ENCODE measurements at places on chromosomes 16 and 17.

DNA sequence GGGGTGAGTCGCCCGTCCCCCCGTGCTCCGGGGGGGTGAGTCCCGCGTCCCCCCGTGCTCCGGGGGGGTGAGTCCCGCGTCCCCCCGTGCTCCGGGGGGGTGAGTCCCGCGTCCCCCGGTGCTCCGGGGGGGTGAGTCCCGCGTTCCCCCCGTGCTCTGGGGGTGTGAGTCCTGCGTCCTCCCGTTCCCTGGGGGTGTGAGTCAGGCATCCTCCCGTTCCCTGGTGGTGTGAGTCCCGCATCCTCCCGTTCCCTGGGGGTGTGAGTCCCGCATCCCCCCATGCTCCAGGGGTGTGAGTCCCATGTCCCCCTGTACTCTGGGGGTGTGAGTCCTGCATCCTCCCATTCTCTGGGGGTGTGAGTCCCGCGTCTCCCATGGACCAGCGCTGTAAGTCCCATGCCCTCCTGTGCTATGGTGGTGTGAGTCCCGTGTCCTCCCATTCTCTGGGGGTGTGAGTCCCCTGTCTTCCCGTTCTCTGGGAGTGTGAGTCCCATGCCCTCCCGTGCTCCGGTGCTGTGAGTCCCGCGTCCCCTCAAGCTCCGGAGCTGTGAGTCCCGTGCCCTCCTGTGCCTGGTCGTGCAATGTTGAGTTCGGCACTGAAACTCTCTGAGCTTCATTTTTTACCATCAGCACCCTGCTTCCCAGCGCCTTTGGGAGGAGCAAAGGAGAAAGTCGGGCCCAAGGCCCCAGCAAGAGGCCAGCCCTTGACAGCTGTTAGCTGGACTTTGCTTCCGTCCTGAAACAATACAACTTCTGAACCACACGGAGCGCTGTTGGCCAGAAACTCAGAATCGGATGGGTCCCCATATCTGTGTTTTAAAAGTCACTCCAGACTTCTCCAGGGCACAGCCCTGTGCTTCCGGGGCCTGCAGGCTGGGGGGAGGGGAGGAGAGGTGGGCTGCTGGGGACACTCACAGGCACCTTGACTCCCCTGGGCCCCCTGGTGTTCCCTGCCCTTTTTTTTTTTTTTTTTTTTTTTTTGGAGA lies 11.5 kb upstream of the ZC3H18 start:
- no peak for DNase-seq

DNA sequence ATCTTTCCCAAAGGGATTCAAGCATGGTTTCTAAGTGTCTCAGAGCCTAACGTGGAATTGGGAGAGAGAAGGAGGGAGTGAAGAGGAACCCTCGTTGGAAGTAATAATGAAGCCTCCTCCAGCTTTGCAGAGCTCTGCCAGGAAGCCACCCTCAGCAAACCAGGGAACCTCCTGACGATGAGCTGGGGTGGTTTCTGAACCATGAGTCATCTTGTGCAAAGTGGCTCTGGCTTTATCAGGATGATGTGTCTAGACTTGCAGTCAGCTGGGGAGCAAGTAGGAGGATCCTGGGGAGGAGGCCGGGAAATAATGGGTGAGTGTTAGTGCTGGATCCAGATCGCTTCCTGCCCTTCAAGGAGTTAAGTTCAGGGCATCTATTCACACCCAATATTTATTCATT lies 191.7 kb upstream of the RBFOX1 start:
- DNase-seq: no peak

GRCh38 chr16:81971853-81972252 lies 39.4 kb downstream of the SDR42E1 start:
- no peak for DNase-seq

DNA sequence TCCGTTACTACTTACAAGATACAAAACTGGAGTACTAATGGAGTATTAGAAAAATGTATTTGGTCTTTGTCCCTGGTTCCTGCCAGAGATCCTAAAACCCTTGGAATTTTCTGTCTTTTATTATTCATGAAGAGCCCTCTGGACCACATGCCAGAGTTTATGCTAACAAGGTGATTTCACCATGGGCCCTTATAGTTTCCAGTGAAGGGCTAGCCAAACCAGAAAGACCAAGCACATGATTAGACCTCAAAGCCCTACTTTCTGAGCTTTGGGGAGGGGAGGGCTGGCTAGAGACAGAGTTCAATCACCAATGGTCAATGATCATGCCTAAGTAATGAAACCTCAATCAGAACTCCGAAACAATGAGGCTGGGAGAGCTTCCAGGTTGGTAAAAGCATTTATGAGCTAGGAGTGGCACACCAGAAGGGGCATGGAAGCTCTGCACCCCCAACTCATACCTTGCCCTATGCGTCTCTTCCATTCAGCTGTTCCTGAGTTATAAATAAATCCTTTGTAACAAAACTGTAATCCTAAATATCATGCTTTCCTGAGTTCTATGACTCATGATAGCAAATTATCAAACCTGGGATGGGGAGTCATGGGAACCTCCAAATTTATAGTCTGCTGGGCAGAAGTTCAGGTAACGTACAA lies 10.4 kb downstream of the DCUN1D3 start:
- DNase-seq: no peak

- no peak for DNase-seq
Observed at GRCh38 chr16:7167626-7168025, 165.0 kb upstream of the RBFOX1 start.

DNA sequence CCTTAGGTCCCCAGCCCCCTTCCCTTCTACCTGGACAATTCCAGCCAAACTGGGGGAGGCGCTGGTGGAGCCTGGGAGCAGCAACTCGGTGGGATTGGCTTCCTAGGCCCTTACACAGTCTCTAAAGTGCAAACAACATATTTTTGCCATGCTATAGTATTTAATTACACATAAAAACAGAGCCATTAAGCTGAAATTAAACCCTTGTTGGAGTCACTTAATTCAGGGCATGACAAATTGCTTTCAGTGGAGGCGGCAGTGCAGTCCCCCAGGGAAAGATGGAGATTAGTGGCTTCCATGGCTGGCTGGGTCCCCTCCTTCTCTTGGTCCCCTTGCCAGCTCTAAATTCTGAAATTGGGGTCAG lies 17.3 kb downstream of the IGFBP4 start:
- DNase-seq: no peak

GRCh38 chr16:55248494-55248893 lies 75.5 kb upstream of the IRX6 start:
- DNase-seq: no peak

DNA sequence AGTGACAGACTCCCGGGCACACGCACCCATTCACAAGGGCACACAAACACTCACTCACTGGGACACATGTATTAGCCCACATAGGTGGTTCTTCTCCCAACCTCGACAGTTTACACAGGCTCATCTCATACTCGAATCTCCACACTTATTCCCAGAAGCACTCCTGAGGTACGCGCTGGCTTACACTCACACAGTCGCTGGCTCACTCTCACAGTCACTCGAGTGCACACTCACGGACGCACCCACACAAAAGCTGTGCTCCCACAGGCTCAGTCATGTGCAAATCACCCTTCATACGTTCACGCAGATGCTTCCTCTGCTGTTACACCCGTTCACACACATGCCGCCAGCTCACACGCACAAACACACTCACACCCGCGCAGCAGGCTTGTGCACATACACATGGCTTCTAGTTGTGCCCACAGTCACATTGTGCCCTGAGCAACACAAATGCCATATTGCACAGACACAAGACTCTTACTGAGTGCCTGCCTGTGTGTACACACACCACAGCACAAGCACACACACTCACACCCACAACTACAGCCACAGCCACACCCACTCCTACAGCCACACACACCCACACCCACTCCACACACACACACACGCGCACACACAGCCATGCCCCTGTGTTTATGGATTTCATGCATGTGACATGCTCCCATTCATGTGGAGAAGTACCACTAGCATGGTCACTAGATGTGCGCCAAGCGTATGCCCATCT lies 8.4 kb upstream of the PRR29 start:
- DNase-seq: no peak

GRCh38 chr16:61324044-61324443 lies 712.2 kb downstream of the CDH8 start:
- DNase-seq: no peak

GRCh38 chr17:67487506-67487905 lies 110.4 kb downstream of the PITPNC1 start:
- DNase-seq: no peak

- no peak for DNase-seq
Observed at GRCh38 chr16:80309178-80309577, 231.6 kb upstream of the DYNLRB2 start.

DNA sequence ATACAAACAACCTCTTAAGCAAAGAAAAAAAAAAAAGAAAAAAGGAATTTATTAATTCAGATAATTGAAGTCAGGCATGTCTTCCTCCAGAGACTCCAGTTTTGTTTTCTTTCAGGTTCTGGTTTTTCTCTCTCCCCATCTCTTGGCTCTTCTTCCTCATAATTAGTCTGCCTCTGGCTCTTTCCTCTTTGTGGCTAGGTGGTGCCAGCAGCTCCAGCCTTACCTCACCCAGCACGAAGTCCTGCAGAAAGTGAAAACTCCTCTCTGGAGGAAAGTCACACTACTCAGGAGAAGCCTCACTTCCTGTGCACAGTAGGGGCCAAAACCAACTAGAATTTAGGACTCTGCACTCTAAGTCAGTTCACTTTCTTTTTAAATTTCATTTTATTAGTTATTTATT lies 10.3 kb upstream of the NFAT5 start:
- no peak for DNase-seq

- DNase-seq: no peak
Observed at GRCh38 chr16:17368446-17368845, 102.3 kb downstream of the XYLT1 start.

DNA sequence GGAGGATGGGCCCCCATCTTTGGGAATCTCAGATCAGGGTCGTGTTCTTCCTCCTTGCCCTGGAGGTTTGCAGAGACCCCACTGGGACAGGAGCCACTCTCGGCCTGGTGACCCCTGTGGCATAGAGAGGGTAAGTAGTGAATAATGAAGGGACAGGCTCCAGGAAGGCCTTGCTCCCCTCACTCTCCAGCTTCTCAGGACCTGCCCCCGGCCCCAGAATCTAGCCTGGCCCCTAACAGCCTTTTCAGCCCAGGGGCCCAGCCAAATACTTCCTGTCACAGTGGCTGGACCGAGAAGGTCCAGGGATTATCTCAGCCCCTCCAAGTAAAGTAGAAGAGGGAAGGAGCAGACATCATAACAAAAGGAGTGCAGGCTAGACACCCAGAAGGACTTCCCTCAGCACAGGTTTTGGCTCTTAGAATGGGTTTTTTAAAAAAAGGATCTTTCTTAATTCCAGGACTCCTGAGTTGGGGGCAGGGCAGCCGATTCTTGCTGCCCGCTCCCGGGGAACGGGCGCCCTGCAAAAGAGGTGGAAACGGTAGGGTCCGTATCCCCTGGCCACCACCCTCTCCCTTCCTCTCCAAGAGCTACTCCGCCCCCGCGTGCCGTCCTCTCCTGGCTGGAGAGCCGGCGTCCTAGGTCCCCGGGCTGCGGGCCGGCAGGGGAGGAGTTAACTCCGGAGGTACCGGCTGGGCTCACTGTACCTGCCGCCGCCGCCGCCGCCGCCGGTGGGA lies 559 bp upstream of the NXPH3 start:
- no peak for DNase-seq

- no peak for DNase-seq
Observed at GRCh38 chr17:71460943-71461342, 659.9 kb upstream of the SOX9 start.

DNA sequence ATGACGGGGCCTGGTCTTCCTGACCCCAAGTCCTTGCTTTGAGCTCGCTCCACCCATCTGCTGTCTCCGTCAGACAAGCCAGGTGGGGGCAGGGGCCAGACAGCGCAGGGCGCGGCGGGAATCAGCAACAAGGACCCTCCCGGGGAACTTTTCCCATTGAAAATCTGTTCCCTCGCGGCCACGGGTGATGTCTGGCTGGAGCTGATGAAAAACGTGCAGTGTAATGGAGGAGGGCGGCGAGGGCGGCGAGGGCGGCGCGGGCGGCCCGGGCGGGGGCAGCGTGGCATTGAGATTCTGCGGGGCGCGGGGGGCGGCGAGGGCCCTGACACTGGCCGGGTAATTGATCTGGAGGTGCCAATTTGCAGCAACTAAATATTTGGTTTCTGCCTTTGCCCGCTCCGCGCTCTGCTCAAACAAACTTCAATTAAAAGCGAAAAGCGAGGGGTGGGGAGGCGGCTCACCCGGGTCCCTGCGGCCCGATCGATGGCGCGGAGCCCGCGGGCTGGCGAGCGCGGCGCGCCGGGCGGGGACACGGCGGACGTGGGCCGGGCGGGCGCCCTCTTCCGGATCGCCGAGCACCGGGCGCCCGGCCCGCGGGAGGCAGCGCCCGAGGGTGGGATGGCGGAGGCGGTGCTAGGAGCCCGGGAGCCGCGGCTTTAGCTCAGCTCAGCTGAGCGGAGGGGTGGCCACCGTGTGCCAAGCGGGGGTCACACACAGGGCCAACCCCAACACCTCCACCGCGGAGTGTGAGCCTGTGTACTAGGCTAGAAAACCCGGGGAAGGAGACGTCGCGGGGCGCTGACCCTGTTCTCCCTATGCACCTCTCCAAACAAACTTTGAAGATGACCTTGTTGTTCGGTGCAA lies 32.4 kb downstream of the DCAKD start:
- no peak for DNase-seq

DNA sequence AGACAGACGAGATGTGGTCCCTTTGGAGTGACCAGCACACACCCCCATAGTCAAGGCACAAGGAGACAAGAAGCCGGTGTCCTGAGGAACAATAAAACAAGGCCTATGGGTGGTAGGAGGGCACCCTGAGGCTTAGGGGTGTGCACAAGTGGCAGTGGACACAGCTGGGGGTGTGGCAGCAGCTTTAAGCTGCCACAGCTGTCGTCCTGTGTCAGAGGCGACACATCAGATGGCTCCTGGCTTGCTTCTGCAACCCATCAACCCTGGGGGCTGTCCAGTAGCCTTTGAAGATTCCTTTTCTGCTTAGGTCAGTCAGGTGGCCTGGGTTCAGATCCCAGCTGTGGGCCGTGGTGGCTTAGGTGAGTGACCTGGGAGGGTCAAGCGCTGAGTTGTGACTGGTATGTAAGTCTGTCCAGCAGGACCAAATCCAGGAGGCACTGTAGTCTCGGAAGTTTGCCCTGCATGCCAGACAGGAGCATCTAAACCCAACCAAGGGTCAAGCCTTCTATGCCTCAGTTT lies 15.8 kb downstream of the DRC3 start:
- DNase-seq: no peak

DNA sequence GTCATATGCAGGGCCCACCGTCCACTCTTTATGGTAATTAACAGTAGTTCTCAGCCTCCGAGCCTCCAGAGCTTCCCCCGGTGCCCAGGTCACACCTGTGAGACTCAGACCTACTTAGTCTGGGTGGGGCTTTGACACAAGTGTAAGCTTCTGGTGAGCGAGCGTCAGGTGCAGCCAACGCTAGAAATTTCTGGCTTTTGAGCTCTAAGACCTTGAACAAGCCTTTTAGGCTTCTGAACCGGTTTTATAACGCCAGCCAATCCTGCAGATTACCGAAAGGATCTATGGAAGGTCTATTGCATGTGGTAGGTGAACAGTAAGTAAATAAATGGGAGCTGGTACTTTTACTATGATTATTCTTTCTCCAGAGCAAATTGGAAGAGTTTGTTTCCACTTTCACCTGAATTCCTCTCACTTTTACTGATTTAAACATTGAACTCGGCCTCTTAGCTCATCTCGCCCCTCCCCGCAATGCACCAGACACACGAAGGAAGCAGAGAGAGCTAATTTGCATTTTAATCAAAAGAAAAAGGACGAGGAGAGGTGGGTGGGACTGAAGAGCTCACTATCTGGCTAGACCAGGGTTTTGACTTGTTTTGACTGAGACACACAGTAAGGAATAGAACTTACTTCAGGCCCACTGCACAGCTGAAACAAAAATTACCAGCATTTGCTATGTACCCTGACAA lies 47.1 kb downstream of the ABAT start:
- no peak for DNase-seq
